ENCODE measurements at places on chromosomes 4 and X. TPM values are rescaled to one million over a fixed set of nuclear protein-coding genes. Genes with fewer than 3 reads are reported as not detected.

The CYP2U1 gene
- 1.5 TPM for total RNA-seq

The SRPX gene
- 7.3 TPM for total RNA-seq

The XPNPEP2 gene
- total RNA-seq, result not detected

The EGF gene
- 0.33 TPM for total RNA-seq

The NUDT10 gene
- total RNA-seq, result 0.98 TPM

The TSPAN7 gene
- 2.8 TPM for total RNA-seq

The COX7B2 gene
- not detected for total RNA-seq

The GC gene
- total RNA-seq, result not detected

The SLC2A9 gene
- total RNA-seq, result 0.98 TPM

The C1QTNF7 gene
- total RNA-seq, result not detected

The LGI2 gene
- 0.07 TPM for total RNA-seq

The KIAA1210 gene
- total RNA-seq, result not detected

The ART3 gene
- not detected for total RNA-seq

The PSAPL1 gene
- 0.33 TPM for total RNA-seq

The PCDH19 gene
- total RNA-seq, result 0.02 TPM

The HS3ST1 gene
- total RNA-seq, result 0.90 TPM

The HSFX4 gene
- total RNA-seq, result not detected

The USP26 gene
- not detected for total RNA-seq

The DDX53 gene
- total RNA-seq, result not detected

The PRDM8 gene
- 0.27 TPM for total RNA-seq
